ENCODE measurements at places on chromosomes 4 and X.
A peak's percentile ranks its signal among the peaks of the same experiment; 100 is the strongest.

DNA sequence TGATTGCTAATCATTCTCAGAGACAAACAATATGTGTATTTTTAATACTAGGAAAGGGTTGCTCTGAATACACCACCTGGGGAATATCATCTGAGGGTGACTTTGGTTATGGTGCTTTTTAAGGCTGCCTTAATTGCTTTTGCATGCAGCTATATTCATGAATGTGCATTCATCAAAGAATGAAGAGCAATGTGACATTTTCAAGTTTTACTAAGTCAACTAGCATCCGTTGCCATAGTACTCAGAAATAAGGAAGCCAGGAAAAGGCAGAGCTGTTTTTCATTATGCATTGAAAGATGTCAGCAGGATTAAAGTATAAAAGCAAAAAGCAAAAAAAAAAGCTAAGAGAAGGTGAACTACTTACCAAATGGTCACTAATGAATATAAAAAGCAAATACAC is 67.4 kb upstream of the PCDH18 start:
- H3K27ac ChIP-seq, result no peak overlapping the region
- H3K4me3 ChIP-seq, result no peak overlapping the region
- DNase-seq, result no peak
- no peaks in the 10 kb centered on the region for H3K27me3 ChIP-seq
- no peaks in the 10 kb centered on the region for H3K36me3 ChIP-seq
- H3K4me1 ChIP-seq, result no peaks in the 10 kb centered on the region

- no peaks in the 10 kb centered on the region for H3K27me3 ChIP-seq
- H3K27ac ChIP-seq, result no peak overlapping the region
- no peak overlapping the region for H3K4me3 ChIP-seq
- no peaks in the 10 kb centered on the region for H3K4me1 ChIP-seq
- DNase-seq, result no peak
These were observed 552.6 kb downstream of the TRIML1 start for GRCh38 chr4:188691811-188692210.

GRCh38 chr4:23962462-23962861 is 72.6 kb upstream of the PPARGC1A start:
- no peak for DNase-seq
- no peaks in the 10 kb centered on the region for H3K36me3 ChIP-seq
- no peak overlapping the region for H3K27ac ChIP-seq
- no peak overlapping the region for H3K4me3 ChIP-seq
- H3K27me3 ChIP-seq, result no peaks in the 10 kb centered on the region
- H3K4me1 ChIP-seq, result no peaks in the 10 kb centered on the region

DNA sequence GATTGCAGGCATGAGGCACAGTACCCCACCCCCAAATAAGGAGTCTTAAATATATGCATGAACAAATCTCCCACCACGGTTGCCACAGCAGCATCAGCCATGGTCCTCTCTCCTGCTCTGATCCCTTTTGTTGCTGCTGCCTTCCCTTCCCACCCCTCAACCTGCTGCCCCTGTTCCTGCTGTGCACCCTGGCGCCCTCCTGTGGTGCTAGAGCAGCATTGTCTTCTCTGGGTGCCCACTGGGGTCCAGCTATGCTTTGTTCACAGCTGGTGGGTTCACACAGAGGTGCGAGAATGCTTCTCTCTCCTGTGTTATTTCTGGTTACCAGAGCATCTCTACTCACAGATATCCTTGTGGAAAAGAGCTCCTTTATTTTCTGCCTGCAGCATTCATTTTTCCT is 116.2 kb downstream of the GATB start:
- no peaks in the 10 kb centered on the region for H3K36me3 ChIP-seq
- no peak overlapping the region for H3K4me3 ChIP-seq
- H3K27ac ChIP-seq, result no peak overlapping the region

GRCh38 chr4:19575924-19576323 is 675.8 kb upstream of the SLIT2 start:
- no peaks in the 10 kb centered on the region for H3K27me3 ChIP-seq
- H3K27ac ChIP-seq, result no peak overlapping the region
- DNase-seq, result no peak
- H3K36me3 ChIP-seq, result no peaks in the 10 kb centered on the region

GRCh38 chrX:23729214-23729613 is 13.9 kb downstream of the ACOT9 start:
- H3K4me1 ChIP-seq, result peaks cover 14% of the 10 kb centered on the region
- no peaks in the 10 kb centered on the region for H3K27me3 ChIP-seq
- H3K36me3 ChIP-seq, result peaks cover 37% of the 10 kb centered on the region
- no peak for DNase-seq
- no peak overlapping the region for H3K4me3 ChIP-seq

GRCh38 chr4:180437601-180438000 is 1805.6 kb upstream of the TENM3 start:
- peak overlapping the region; percentile 6 for H3K4me3 ChIP-seq
- peaks cover 1% of the 10 kb centered on the region for H3K27me3 ChIP-seq
- H3K36me3 ChIP-seq, result no peaks in the 10 kb centered on the region
- no peak for DNase-seq

- H3K4me1 ChIP-seq, result no peaks in the 10 kb centered on the region
- no peak overlapping the region for H3K27ac ChIP-seq
- H3K36me3 ChIP-seq, result no peaks in the 10 kb centered on the region
These were observed 235.1 kb downstream of the LDB2 start for GRCh38 chr4:16663307-16663706.

- H3K27ac ChIP-seq, result no peak overlapping the region
- DNase-seq, result no peak
- no peaks in the 10 kb centered on the region for H3K36me3 ChIP-seq
- H3K4me3 ChIP-seq, result peak overlapping the region; percentile 47
- peaks cover 12% of the 10 kb centered on the region for H3K4me1 ChIP-seq
These were observed 444 bp downstream of the FREM3 start for GRCh38 chr4:143700046-143700415.

- no peaks in the 10 kb centered on the region for H3K27me3 ChIP-seq
- H3K4me1 ChIP-seq, result peaks cover 2% of the 10 kb centered on the region
- no peak for DNase-seq
- no peaks in the 10 kb centered on the region for H3K36me3 ChIP-seq
These were observed at the start of gene AMER1 for GRCh38 chrX:64205441-64205734. AMER1 (minus strand) TSS chrX:64205708; CDS start chrX:64193286, 12,422 bp downstream.

DNA sequence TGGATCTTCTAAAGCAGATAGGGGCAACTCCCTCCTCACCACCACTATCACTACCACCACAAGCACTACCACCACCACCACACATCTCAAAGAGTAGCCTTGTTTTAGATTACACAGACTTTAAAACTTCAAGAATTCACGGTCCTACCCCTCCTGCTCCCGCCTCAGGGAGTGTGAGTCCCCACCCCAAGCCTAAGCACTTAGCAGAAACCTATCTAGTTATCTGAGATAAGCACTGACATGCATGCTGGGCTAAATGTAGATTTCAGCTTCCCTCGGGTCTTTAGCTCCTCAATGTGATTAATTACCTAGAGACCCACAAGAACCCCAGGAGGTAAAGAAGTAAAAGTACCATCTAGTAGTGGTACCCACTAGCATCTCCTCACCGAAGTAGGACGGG is 775 bp downstream of the AMOT start:
- peaks cover 8% of the 10 kb centered on the region for H3K27me3 ChIP-seq
- no peak overlapping the region for H3K27ac ChIP-seq
- H3K36me3 ChIP-seq, result no peaks in the 10 kb centered on the region
- DNase-seq, result no peak
- H3K4me1 ChIP-seq, result peaks cover 8% of the 10 kb centered on the region
- H3K4me3 ChIP-seq, result peak overlapping the region; percentile 83

- no peak overlapping the region for H3K27ac ChIP-seq
- DNase-seq, result no peak
- no peak overlapping the region for H3K4me3 ChIP-seq
These were observed 45.6 kb downstream of the SLIT2 start for GRCh38 chr4:20297261-20297660.

DNA sequence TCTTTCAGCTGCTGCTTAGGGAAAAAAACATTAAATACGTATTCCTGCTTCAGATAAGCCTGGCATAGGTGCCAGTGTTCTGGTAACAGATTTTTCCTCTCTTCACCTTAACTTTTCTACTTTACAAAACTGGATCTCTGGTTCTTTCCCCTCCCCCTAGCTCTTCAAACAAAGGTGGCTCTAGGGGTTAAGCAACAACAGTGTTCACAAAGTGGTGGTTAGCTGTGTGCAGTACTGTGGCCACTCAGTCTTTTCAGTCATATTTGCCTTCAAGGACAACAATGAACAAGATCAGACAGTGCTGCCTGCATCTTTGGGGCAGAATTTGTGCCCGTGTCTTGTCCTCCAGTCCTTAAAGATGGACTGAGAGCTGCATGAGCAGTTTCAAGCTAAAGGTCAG is 15.1 kb upstream of the RGN start:
- no peak overlapping the region for H3K4me3 ChIP-seq
- H3K27ac ChIP-seq, result no peak overlapping the region
- no peaks in the 10 kb centered on the region for H3K27me3 ChIP-seq
- DNase-seq, result no peak
- no peaks in the 10 kb centered on the region for H3K36me3 ChIP-seq

- H3K4me1 ChIP-seq, result peaks cover 46% of the 10 kb centered on the region
- peak overlapping the region; percentile 92 for H3K27ac ChIP-seq
- peak; percentile 46 for DNase-seq
- peak overlapping the region; percentile 97 for H3K4me3 ChIP-seq
- peaks cover 22% of the 10 kb centered on the region for H3K36me3 ChIP-seq
These were observed 578 bp downstream of the CHIC2 start for GRCh38 chr4:54063737-54064316.

- peaks cover 63% of the 10 kb centered on the region for H3K36me3 ChIP-seq
- H3K27ac ChIP-seq, result no peak overlapping the region
- H3K4me1 ChIP-seq, result peaks cover 7% of the 10 kb centered on the region
- H3K27me3 ChIP-seq, result no peaks in the 10 kb centered on the region
These were observed 16.4 kb downstream of the NAP1L5 start for GRCh38 chr4:88681209-88681608.

- DNase-seq, result no peak
- H3K4me3 ChIP-seq, result no peak overlapping the region
- no peak overlapping the region for H3K27ac ChIP-seq
- H3K27me3 ChIP-seq, result no peaks in the 10 kb centered on the region
These were observed 81.1 kb downstream of the CLCN5 start for GRCh38 chrX:50003467-50003866.
